ENCODE measurements at places on chromosomes 13 and 19.

GRCh38 chr19:16330806-16331690 lies 6.4 kb downstream of the KLF2 start:
- peak; percentile 33 for DNase-seq

GRCh38 chr13:23766939-23767338 lies 122.3 kb downstream of the MIPEP start:
- DNase-seq, result no peak

DNA sequence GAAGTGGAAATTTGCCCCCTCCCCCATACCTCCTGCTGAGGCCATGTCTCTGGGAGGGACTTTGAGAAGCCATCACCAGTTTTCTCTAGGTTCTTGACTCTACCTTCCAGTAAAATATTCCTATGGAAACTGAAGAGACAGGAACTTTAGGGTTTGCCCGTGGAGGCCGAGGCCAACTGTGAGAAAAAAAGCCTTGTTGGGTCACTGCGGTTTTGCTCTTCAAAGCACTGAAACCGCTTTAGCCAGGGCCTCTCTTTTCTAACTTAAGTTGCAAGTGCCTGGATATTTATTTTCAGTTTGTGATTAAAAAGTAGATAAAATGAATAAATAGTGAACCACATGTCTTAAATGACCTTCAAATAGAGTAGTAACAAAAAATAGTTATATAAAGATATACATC lies 159.7 kb upstream of the TSC22D1 start:
- no peak for DNase-seq

- no peak for DNase-seq
Measured at GRCh38 chr13:31918707-31919106, 112.9 kb upstream of the FRY start.

- DNase-seq, result no peak
Measured at GRCh38 chr19:53703361-53703760, 71.6 kb downstream of the DPRX start.

GRCh38 chr13:46345398-46345797 lies 41.7 kb downstream of the RUBCNL start:
- DNase-seq, result no peak

DNA sequence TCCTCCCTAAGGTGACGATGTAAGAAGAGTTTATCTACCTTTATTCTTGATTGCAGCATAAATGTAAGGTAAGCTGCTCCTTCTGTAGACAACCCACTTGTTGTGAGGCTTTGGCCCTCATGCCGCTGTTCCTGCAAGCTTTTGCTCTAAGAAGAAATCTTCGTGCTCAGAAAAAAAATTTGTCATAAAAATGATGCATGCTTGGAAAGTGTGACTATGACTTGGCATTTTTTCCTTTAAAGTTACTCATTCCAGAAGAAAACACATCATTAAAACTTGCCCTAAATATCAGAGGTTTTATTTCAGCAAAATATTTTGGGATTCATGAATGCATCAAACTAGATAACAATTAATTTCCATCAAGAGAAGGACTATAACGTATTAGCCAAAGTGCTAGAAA lies 39.8 kb downstream of the KCTD12 start:
- no peak for DNase-seq

GRCh38 chr19:13864667-13865570 lies 12.0 kb upstream of the NANOS3 start:
- DNase-seq, result no peak

DNA sequence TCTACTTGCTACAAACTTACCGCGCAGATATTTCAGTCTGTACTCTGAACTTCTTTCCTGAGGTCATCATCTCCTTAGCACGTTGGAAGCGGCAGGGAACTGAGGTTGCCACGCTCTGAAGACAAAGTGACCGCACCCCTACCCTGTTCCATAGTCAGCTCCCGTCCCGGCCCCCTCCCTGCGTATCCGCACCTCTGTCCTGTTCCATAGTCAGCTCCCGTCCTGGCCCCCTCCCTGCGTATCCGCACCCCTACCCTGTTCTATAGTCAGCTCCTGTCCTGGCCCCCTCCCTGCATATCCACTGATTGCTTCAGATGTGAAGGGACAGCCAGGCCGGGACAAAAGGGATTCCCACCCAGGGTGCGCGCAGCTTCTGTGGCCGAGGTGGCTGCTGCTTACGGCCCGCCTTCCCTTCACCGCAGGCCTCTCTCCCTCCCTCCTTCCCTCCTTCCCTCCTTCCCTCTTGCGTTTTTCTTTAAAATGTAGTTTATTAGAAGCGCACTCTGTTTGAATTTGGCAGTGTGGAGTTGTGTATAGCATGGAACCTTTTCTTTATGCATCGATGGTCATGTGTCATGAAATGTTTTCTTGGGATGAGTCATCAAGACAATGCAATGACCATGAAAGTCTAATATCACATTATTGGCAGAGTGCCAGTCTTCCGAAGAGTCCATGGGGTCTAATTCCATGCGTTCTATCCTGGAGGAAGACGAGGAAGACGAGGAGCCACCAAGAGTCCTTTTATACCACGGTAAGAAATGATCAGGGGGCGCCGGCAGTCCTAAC lies 21.9 kb upstream of the NDUFS7 start:
- DNase-seq, result no peak

- DNase-seq, result no peak
Measured at GRCh38 chr13:36712290-36712689, 38.5 kb downstream of the SERTM1 start.

- peak; percentile 84 for DNase-seq
Measured at GRCh38 chr13:84137292-84137691, 255.0 kb upstream of the SLITRK1 start.

DNA sequence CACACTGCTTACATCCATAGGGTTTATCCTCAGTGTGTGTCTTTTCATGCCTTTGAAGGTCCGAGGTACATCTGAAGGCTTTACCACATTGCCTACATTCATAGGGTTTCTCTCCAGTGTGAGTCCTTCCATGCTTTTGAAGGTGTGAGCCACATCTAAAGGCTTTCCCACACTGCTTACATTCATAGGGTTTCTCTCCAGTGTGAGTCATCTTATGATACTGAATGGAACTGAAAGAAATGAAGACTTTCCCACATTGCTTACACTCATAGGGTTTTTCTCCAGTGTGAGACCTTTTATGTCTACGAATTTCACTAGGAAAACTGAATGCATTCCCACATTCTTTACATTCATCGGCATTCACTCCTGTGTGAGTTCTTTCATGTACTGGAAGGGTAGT lies 7.1 kb downstream of the ZNF20 start:
- DNase-seq, result no peak

- DNase-seq, result no peak
Measured at GRCh38 chr13:24821207-24821606, 57.2 kb downstream of the RNF17 start.

GRCh38 chr19:18756896-18757295 lies 34.2 kb downstream of the COMP start:
- DNase-seq, result no peak

- peak; percentile 78 for DNase-seq
Measured at GRCh38 chr19:54162241-54162805, 2.8 kb upstream of the LENG1 start.

- DNase-seq, result peak; percentile 4
Measured at GRCh38 chr13:24129914-24130774, 30.4 kb upstream of the SPATA13 start.

GRCh38 chr13:46126552-46127357 lies 21.9 kb upstream of the CPB2 start:
- DNase-seq, result peak; percentile 43

Measured in immature natural killer cell (primary cell).